ENCODE measurements at places on chromosomes 7 and 10.

DNA sequence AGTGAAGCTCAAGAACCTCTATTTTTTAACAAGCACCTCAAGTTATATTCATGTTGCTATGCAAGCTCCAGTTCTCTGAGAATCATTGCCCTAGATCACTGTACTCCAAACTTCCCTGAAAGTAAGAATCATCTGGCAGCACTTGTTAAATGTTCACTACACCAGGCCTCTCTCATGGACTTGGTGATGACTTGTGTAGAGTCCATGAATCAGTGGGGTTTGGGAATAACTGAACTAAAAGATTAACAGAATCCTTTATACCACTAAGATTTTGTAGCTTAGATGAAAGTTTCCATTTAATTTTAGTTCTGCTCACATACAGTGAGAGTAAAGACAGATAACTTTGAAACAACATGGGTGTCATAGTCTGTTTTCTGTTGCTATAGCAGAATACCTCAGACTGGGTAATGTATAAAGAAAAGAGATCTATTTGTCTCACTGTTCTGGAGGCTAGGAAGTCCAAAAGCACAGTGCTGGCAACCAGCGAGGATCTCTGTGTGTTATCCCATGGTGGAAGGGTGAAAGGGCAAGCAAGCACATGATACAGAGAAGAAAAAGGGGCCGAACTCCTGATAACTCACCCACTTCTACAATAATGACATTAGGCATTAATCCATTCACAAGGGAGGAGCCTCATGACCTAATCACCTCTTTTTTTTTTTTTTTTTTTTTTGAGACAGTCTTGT lies 27.9 kb upstream of the AOAH start:
- no peak for DNase-seq

DNA sequence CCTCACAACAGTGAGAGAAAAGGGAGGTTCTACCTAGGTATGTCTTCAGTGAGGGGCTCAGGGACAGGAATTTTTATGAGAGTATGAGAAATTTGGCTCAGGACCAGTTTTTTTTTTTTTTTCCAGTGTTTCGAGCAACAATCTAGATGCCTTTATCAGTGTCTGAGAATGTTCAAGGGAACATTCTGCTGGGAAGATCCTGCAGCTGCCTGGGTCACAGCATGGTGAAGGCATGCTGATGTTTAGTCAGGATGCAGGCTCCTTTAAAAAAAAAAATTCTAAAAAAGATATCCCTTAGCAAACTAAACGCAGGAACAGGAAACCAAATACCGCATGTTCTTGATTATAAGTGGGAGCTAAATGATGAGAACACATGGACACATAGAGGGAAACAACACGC lies 31.0 kb downstream of the SBDS start:
- no peak for DNase-seq

- no peak for DNase-seq
These were observed 44.1 kb downstream of the CHST3 start for GRCh38 chr10:72008096-72008981.

DNA sequence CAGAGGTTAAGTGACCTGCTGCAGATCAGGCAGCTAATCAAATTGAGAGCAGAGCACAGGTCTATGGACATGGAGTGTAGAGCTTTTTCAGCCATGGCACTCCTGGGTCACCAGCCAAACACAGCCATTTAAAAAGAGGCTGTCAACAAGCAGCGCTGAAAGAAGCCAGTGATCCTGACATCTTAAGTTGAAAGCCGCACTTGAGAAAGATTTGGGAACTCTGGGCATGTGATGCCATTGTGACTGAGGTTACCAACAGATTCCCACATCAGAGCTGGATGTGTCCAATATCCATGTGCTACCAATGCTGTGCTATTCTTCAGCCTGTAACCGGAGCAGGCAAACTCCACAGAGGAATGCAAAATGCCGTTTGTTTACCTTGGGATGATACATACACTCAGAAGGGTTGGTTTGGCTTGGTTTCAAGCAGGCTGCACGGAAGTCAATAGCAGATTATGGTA lies 56.2 kb upstream of the ABLIM1 start:
- peak; percentile 86 for DNase-seq

- no peak for DNase-seq
These were observed 109.0 kb downstream of the INPP5A start for GRCh38 chr10:132646443-132647097.

DNA sequence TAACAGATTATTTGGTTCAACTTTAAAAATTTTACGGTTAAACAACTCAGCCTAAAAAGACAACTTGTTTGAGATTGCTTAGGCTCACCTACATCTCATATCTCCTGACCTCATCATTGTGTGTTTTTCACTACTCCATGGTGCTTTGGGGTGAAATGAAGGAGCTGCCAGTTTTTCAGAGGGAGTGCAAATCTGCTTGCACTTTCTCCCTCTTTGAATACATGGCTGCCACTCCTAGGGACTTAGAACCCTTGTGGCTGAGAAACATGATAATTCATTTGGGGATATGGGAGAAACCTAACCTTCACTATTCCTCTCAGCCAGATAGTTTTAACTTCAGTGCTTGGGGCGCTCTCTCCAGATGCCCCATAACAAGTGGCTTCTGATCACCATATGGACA lies 2.7 kb downstream of the CCSER2 start:
- no peak for DNase-seq

DNA sequence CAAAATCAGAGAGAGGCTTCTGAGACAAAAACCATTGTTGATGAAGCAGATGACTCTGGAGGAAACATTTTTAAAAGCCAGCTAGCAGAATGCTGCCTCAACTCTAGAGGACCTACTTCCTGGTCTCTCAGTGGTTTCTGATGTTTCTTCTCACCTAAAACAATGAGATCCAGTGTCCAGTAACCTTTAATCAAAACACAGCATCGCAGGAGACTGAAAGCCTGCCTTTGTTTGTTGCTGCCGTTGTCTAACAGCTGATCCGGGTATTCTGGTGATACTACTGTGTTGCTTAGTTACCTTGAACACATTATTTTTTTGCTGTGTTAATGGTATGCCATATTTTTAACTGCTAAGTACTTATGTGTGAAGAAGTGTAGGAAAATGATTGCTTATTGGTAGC lies 70.9 kb downstream of the WIPF3 start:
- peak; percentile 39 for DNase-seq

DNA sequence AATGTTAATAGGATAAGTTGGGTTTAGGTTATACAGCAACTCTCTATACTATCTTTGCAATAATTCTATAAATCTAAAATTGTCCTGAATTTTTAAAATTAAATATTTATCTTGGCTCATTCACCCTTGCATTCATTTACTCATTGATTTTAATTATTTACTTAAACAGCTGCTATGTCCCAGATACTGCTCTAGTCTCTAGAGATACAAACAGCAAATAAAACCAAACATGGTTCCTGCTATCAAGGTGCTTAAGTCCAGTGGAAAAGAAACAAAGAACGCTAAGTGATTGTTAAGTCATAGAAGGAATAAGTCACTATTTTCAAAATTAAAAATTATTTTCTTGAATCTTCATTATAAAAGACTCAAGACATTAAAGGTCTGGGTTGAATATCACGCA lies 29.9 kb upstream of the MAT1A start:
- no peak for DNase-seq

DNA sequence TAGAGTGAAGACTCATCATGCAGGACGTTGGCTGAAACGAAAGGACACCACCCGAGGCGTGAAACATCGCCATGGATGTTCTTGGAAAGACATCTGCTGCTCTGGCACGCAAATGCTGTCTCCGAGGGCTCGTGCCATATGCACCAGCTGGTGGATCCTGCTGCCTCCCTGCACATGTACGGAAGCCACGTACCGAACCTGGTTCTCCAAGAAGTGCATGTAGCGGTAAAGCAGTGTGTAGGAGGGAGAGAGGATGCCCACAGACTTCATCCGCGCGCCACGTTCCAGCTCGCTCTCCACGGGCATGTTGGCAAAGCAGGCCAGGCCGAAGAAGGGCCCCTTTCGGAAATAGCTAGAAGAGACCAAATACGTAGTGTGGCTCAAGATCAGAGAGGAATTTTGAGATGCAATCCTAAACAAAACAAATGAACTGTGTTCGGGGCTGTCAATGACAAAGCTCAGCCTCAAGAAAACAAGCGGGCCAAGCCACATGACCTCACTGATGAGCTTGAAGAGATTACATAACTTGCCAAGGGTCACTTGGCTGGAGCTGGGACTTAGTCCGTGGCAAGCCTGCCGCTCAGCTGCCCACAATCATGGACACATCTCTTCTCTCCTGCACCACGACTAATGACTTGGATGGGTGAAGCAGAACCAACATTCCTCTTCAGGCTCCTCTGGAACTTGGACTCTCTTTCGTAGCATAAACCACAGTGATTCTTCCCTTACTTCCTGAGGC lies 16.5 kb downstream of the DENND11 start:
- no peak for DNase-seq

DNA sequence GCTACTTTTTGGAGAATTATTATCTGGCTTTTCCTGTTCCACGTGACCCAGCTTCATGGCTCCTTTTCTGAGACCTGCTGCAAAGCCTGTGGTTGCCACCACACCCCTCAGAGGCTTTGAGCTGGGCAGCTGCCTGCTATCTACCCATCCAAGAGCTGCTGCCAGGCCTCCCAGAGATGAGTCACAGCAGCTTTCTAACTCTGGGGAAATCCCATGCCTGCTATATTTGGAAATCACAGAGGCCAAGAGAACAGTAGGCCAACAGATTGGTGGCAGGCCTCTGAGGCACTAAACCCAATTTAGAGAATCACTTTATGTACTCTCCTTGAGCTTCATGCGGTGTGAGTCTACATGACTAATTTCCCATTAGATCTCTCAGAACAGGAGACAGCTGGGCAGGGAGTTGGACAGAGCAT lies 35.2 kb downstream of the SGCE start:
- peak; percentile 35 for DNase-seq

DNA sequence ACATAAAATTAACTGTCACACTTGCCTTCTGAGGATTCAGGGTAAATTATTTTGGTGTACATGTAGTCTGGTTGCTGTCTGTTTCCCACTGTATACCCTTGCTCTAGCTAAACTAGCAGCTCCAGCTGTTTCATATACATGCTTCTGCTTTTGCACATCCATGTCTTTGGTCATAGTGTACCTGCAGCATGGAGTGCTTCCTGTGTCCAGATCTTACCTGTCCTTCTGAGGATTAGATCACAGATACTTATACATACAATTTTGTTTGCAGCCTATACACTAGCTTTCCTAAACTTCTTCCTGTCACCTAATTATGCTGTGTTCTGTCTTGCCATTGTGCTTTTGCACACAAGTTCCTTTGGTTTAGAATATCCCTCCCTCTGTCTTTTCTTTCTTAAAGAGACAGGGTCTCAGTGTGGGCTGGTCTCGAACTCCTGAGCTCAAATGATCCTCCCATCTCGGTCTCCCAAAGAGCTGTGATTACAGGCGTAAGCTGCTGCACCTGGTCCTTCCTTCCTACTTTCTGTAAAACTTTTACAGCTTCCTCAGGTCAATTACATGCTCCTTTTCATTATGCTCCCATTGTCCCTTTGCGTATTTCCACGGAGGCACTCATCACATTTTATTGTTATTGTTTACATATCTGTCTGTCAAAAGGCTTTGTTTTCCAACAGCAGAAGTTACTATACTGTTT lies 33.8 kb downstream of the TPST1 start:
- no peak for DNase-seq

GRCh38 chr7:33601101-33601500 lies 304.2 kb upstream of the BMPER start:
- peak; percentile 81 for DNase-seq

GRCh38 chr7:90532231-90532929 lies 62.9 kb downstream of the PTTG1IP2 start:
- peak; percentile 35 for DNase-seq

- no peak for DNase-seq
These were observed 36.3 kb downstream of the SLC25A13 start for GRCh38 chr7:96285579-96285978.

- DNase-seq: no peak
These were observed 5.1 kb downstream of the SYNPO2L start for GRCh38 chr10:73650537-73651331.

DNA sequence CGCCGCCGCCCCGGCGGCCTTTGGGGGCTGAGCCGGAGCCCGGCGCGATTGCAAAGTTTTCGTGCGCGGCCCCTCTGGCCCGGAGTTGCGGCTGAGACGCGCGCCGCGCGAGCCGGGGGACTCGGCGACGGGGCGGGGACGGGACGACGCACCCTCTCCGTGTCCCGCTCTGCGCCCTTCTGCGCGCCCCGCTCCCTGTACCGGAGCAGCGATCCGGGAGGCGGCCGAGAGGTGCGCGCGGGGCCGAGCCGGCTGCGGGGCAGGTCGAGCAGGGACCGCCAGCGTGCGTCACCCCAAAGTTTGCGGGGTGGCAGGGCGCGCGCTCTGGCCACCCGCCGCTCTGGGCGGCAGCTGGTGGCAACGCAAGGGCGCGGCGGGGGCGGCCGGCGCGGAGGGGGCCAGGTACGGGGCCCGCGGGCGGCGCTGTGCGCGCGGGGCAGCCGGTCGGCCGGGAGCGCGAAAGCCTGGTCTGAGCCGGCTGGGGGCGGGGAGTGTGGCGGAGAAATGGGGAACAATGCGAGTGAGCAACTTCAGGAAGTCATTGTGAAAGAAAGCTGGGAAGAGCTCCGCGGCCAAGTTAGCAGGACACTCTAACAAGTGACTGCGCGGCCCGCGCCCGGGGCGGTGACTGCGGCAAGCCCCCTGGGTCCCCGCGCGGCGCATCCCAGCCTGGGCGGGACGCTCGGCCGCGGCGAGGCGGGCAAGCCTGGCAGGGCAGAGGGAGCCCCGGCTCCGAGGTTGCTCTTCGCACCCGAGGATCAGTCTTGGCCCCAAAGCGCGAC lies at the start of gene IKZF1:
IKZF1 (plus strand) TSS at position 588 of the 782 bp plus-strand sequence. CDS start 14,346 bp downstream, outside the sequence.
- no peak for DNase-seq

DNA sequence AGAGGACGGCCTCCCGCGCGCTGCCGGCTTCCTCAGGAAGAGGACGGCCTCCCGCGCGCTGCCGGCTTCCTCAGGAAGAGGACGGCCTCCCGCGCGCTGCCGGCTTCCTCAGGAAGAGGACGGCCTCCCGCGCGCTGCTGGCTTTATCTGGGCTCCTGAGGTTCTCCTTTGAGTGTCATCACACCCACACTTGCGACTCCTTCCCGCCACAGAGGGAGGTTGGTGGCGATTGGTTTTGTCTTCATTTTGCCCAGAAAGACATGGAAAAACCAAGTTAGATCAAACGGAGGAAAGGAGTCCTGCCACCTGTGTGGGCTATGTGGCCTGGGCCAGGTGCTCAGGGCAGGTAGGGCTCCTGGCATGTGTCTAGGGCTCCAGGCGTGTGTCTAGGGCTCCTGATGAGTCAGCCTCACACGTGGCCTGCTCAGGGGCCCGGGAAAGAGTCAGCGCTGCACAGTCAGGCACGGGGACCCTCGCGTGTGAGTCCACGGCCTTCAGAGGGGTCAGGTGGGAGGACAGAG lies 138.0 kb downstream of the VIPR2 start:
- DNase-seq: no peak

DNA sequence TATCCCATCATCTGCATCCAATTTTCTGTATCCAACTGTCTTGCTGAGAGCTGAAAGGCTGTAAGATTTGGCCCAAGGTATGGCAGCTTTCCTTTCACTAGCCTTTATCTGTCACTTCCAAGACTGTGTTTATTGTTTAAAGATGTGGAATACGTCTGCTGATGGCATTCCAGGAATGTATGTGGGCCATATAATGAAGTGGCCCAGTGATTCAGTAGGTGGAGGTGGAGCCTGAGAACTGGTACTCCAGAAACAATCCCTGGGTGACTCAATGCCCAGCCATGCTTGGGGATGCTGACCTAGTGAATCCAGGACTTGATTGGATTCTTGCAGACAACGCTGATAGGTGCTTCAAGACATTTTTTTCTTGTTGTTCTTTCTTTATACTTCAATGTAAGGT lies 13.5 kb downstream of the NEUROD6 start:
- DNase-seq: no peak
